Spleen (tissue), 13 donors: ENCODE measurements at places on chromosomes 3 and 15.

DNA sequence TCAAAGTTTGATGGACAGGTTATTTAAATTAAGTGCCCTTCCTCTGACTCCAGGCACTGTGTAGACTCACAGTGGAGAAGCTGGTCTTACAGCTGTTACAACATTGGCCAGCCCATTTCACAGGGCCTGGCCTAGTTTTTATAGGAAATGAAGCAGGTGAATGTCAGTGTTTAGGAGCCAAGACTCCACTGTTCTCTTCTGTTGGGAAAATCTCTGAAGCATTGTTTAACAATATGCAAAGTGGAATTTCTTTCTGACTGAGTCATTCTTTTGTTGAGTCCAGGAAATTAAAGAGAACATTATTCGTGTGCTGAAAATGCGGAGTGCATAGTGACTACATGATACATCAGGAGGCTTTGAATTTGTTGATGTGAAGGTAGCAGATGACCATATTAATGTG, 64.7 kb downstream of the ARRDC4 start:
- no peak overlapping the region for H3K27ac ChIP-seq
- DNase-seq: no peak
- no peak overlapping the region for H3K4me3 ChIP-seq
- H3K36me3 ChIP-seq: no peaks in the 10 kb centered on the region

DNA sequence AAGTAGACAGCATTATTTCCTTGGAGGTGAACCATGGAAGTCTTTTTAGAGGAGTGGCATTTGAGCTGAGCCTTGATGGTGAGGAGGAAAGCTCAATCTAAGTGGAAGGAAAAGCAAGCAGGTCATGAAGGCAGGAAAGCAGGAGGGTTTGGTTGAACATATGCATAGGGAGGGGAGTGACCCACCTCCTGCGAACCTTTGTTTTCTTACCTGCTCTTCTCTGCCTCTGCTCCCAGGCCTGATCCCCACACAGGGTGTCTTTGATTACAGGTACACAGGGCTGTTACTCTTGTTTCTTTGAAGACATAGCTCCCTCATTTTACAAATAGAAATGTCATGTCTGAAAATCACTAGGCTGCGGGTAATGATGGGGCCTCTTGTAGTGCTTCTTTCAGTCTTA, 248.1 kb upstream of the TPRG1 start:
- no peaks in the 10 kb centered on the region for H3K36me3 ChIP-seq
- DNase-seq: no peak
- no peaks in the 10 kb centered on the region for H3K4me1 ChIP-seq
- H3K27me3 ChIP-seq: no peaks in the 10 kb centered on the region

- no peaks in the 10 kb centered on the region for H3K36me3 ChIP-seq
- H3K4me3 ChIP-seq: no peak overlapping the region
- no peak for DNase-seq
- no peaks in the 10 kb centered on the region for H3K4me1 ChIP-seq
- H3K27ac ChIP-seq: no peak overlapping the region
Observed at GRCh38 chr3:160065786-160066185, 77.2 kb downstream of the IL12A start.

DNA sequence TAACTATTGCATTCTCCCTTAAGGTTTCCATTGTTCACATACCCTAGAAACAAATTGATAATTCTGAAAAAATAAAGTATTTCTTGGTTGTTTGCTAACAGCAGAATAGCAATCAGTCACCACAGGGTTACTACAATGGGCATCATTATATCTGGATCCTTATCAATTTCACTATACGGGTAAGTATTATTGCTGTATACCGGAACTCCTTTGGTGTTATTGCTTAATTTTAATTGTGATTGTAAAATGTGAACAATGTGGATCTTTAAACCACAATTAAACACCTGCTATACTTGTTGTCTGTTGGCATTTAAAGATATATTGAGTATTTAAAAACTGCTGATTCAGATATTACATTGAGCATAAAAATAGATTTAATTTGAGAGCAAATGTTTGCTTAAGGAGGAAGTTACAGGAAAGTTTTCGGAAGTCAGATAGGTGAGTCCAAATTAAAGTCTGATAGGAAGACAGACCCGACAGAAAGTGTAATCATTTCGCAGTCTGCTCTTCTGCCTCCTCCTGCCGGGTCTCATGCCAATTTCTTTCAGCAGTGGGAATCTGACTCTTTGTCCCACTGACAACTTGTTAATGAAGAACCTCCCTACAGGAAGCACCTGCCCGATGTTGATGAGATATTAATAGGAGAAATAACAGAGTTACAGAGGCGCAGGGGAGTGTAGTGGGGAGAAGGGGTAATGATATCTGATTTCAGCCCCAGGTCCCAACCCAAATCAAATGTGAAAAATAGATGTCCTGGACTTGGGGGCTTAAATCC, 169.7 kb upstream of the TBC1D5 start:
- no peak overlapping the region for H3K4me3 ChIP-seq
- H3K27ac ChIP-seq: no peak overlapping the region
- no peaks in the 10 kb centered on the region for H3K27me3 ChIP-seq
- H3K4me1 ChIP-seq: no peaks in the 10 kb centered on the region
- H3K36me3 ChIP-seq: no peaks in the 10 kb centered on the region

DNA sequence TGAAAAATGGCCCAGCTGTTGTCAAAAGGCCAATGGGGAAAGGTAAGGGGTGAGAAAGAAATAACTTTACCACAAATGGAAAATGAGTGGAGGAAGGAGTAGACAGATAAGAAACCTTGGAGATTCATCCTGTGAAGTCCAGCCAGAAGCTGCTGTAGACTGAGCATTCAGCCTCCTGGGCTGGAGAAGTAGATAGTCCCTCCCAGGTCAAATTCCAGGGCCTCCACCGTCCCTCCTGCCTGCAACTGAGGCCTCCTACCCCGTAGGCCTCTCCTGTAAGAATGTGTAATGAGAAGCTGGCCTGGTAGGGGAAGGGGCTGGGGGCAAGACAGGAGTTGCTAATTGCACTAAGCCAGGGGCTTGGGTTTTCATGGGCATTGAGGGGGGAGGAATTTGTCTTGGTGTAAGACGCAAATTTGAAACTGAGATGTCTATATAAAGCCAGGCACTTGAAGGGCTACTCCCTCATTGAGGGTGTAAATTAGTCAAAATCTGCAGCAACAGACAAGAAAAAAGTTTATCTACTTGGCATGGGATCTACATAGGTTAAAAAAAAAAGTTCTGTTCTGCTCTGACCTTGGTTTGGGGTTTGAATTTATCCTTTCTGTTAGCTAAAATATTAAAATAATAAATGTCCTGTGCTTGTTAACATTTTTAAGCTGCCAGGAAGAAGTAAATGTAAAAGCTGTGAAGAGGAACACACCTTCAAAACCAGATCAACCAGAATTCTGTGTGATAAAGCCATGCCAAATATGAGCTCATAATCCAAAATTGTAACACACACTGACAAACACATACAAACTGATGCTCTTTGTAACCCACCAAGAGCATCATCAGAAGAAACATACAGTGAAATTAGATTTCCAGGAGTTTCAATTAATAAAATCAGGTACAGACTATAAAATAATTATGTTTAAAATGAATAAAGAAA, 1.7 kb upstream of the RBP2 start:
- H3K27ac ChIP-seq: no peak overlapping the region
- DNase-seq: no peak
- H3K36me3 ChIP-seq: no peaks in the 10 kb centered on the region
- H3K4me3 ChIP-seq: no peak overlapping the region
- no peaks in the 10 kb centered on the region for H3K27me3 ChIP-seq
